Tibial nerve (tissue), 4 donors: ENCODE measurements at places on chromosomes 7 and 10. TPM values are rescaled to one million over a fixed set of nuclear protein-coding genes. Genes with fewer than 3 reads are reported as not detected.

Gene FGF8
- not detected for total RNA-seq

GRCh38 chr10:25300073-25300472 is 125.3 kb downstream of the GPR158 start:
- no peak for DNase-seq

DNA sequence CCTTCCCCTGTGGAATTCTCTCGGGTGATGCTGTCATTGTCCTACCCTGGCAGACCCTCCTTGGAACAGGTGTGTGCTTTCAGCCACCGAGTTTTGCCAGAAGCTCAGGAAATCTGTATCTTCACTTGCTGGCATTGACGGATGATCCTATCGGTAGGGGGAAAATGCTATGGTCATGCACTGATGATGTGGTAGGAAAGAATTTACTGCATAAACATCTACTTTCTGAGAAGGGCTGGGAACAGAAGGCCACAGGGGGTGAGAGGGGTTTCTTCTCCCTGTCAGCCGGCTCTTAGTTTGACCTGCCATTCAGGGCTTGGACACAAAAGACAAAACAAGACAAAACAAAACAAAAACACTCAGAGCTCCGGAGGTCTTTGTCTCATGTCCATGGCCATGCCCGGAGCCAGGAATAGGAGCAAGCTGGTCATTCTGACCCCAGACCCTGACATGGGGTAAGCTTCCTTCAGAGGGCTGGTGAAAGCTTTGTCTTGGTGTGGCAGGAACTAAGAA is 43.6 kb upstream of the CARD11 start:
- DNase-seq, result no peak

DNA sequence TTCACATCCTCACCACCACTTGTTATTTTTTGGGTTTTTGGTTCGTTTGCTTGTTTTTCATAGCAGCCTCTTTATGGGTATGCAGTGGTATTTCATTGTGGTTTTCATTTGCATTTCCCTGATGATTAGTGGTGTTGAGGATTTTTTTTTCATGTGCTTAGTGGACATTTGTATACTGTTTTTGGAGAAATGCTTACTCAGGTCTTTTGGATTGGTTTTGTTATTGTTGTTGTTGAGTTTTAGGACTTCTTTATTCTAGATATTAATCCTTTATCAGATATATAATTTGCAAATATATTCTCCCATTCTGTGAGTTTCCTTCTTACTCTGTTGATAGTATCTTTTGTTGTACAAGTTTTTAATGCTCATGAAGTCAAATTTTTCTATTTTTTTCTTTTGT is 42.8 kb downstream of the GAD2 start:
- DNase-seq, result no peak

GRCh38 chr7:48904975-48905374 is 19.4 kb upstream of the CDC14C start:
- DNase-seq, result no peak

- DNase-seq, result no peak
Measured at GRCh38 chr7:22849172-22849571, 26.5 kb upstream of the TOMM7 start.

GRCh38 chr7:35839860-35840854 is 39.3 kb downstream of the SEPTIN7 start:
- no peak for DNase-seq
